ENCODE measurements at places on chromosomes 7 and 10.

DNA sequence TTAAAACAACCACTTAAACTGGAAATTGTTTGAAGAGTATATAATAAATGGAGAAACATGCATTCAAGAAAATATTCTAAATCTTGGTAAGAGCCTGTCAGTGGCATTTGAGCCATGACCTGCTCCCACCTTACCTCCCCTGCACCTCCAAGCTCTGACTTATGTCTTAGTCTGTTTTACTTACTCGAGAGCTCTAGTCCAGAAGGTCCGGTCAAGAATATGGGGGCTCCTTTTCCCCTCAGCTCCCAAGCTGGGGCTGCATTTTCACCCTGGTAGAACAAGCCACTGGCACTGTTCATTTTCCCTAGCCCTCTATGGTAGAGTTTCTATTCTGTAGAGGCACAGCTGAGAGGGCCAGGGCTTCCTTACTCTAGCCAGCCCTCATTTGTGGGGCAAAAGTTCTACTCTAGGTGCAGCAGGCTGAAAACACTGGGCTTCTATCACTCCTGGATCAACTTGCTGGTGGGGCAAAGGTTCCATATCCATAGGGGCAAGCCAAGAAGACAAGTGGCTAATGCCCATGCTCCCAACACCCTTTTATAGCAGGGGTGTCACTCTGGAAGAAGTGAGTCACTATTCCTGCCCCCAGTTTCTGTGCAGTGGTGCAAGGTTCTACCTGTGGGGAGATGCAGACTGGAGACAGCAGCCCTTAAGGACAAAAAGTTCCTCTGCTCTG lies 40.6 kb downstream of the ZNF438 start:
- no peak for DNase-seq

DNA sequence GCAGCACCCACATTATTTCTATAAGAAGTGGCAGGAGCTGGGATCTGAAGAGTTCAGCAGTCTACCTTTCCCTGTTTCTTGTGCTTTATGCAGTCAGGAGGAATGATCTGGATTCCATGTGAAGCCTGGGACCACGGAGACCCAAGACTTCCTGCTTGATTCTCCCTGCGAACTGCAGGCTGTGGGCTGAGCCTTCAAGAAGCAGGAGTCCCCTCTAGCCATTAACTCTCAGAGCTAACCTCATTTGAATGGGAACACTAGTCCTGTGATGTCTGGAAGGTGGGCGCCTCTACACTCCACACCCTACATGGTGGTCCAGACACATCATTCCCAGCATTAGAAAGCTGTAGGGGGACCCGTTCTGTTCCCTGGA lies 874 bp upstream of the RBP3 start:
- no peak for DNase-seq

GRCh38 chr10:44069573-44069972 lies 315.3 kb downstream of the CXCL12 start:
- DNase-seq = no peak

- no peak for DNase-seq
Observed at GRCh38 chr7:99628471-99629465, 12.0 kb downstream of the ZSCAN25 start.

GRCh38 chr7:68622500-68622899 lies 975.8 kb upstream of the AUTS2 start:
- DNase-seq = no peak

DNA sequence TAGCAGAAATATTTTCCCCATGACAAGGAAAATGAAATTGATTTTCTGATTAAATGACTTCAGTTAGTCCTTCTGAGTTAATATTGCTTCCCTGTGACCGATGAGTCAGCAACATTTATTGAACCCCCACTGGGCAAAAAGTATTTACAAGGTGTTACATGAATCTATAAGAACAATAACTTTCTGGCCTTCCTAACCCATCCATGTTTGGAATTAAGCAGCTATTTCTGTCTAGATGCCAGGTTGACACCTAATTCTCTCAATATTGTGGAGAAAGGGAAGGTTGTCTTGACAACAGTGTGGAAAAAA lies 112.9 kb upstream of the JAZF1 start:
- DNase-seq = no peak

GRCh38 chr7:52539414-52539813 lies 496.0 kb upstream of the POM121L12 start:
- no peak for DNase-seq

DNA sequence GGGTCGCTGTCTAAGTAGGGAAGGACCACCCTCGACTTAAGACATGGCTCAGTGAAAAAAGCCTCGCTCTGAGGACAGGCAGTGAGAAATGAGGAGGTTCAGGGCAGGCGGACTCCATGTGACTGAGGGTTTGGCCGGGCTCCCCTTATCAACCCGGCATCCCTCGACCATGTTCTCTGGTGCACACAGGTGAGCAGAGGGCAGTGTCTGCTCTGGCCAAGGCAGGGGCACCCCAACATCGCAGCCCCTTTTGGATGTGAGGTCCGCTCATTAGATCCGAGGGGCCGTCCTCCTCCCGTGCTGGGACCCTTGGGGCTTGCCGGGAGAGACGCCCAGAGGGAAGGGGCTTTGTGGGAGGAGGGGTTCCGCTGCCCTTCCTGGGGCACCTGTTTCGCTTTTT lies 475.1 kb downstream of the DNAJB6 start:
- DNase-seq = no peak

- no peak for DNase-seq
Observed at GRCh38 chr7:13139436-13139835, 452.0 kb downstream of the ARL4A start.

- no peak for DNase-seq
Observed at GRCh38 chr7:130899638-130900401, 165.8 kb upstream of the KLF14 start.

GRCh38 chr7:2031451-2031845 lies 201.3 kb downstream of the MAD1L1 start:
- DNase-seq = no peak

DNA sequence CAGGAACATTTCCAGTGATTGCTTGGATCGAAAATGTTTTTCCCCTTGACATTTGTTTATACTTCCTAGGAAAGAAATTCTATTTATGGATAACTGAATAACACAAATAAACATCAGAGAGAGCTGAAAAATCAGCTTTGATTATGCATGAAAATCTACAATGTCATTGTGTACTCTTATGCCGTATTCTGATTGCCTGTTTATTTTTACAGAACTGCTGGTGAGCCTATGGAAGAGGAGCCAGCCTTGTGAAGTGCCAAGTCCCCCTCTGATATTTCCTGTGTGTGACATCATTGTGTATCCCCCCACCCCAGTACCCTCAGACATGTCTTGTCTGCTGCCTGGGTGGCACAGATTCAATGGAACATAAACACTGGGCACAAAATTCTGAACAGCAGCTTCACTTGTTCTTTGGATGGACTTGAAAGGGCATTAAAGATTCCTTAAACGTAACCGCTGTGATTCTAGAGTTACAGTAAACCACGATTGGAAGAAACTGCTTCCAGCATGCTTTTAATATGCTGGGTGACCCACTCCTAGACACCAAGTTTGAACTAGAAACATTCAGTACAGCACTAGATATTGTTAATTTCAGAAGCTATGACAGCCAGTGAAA lies 121.5 kb downstream of the TWIST1 start:
- no peak for DNase-seq

DNA sequence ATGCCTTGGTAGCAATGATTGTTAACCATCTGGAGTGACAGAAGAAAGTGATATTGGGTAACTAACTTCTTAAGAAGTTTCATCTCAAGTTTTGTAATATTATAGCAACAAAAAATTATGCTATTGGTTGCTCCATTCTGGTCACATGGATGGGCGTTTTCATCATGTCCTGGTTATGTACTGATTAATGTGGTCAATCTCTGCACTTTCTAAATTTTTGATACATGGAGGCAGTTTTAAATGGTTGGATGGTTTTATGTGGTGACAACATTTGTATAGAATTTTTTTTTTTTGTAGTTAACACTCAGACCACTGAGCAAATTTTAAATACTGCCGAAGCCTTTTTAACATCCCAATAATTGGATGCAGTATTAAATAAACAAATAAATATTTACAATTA lies 55.2 kb upstream of the CCAR1 start:
- DNase-seq = no peak

DNA sequence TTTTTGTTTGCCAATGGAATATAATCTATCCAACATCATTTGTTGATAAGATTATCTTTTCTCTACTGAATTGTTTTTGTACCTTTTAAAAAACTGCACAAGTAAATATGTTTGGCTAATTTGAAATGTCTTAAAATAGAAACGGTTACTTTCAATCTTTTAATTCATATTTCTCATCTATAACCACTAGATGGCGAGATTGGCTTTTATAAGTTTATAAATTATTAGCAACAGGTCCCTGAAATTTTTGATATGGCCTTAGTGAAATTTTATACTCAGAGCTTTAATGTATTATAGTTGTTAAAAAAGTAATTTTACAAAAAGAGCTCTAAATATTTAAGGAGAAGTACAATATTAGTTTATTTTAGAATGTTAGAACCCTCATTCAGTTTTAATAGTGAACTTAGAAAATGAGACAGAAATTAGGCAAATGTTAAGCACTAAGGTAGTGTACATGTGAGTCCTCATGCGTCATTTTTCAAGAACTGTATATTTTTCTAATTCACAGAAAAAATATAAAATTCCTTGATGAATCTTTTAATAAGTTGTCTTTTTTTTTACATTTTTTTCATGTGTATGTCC lies 592.5 kb downstream of the ARL4A start:
- no peak for DNase-seq

GRCh38 chr7:6160191-6160623 lies 112.2 kb downstream of the CYTH3 start:
- no peak for DNase-seq

- DNase-seq = no peak
Observed at GRCh38 chr10:8050556-8051108, 3.9 kb upstream of the GATA3 start.

DNA sequence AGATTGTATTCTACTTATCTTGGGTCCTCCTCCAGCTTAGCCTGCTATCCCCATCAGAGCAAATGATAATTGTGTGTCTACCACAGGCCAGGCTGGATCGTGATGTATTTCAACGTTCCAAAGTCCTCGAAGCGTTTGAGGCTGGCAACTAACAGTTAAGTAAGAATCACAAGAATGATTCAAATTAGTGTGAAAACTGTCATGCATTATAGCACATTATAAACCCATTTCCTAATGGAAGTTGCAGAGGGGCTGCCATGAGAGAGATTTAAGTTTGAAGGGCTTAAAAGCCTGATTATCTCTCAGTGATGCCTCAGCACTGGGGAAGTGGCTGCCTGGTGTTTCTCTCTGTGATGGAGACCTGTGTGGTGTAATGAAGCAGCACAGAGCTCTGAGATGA lies 119.1 kb downstream of the FRMD4A start:
- DNase-seq = no peak

DNA sequence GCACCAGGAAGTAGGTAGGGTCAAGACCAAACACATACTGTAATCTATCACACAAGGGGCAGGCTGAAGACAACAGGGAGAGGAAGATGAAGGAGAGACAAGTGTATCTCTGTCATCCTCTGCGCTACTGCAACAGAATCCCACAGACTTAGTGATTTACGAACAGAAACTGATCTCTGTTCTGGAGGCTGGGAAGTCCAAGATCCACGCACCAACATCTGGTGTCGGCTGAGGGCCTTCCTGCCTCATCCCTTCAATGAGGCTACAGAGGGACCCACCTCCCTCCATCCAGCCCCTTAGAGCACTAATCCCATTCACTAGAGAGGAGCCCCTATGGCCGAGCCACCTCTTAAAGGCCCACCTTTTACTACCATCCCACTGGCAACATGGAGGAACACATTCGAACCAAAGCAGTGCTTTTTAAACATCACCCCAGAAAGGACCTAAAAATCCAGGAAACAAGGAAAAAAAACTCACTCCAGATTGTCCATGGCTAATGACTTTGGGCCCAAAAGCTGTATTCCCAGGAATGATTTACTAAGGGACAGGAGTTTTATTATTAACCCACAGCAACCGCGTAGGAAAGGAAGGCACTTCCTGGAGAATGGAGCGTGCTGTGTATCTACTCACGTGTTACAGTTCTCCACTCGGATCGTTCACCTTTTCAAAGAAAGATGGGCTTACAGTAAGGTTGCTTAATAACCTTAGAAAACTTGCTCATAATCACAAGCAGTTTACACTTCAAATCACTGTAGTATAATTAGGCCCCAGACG lies 4.2 kb downstream of the BNIP3 start:
- DNase-seq = no peak

DNA sequence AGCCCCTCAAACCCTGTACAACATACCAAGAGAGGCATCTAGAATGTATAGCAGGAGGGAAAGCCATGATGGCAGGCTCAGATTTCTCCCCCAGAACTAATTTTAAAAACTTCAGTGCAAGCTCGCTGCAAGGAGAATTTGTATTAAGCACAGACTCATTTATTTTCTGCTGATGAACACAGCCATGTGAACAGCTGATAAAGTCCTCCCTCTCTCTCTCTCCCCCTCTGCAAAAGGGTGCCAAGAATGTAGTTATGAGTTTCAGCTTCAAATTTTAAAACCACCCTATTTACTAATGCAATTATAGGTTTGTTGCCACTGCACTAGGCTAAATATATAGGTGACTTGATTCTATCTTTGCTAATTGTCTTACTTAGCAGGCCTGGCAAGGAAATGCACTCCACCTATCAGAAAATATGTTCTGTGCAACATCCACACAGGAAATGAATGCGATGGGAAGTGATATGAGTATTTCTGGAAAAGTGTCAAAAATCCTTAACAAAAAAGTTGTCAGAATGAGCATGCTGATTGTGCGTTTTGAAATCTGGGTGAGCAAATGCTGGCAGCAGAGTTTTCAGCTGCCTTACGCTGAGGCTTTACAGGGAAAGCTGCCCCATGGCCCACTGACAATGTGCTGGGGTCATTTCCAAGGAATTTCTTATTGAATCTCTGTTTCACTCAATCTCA lies 43.4 kb upstream of the GHITM start:
- DNase-seq = no peak

- no peak for DNase-seq
Observed at GRCh38 chr10:106380706-106381105, 783.8 kb downstream of the SORCS1 start.

GRCh38 chr7:94897541-94897940 lies 9.9 kb upstream of the PPP1R9A start:
- no peak for DNase-seq

DNA sequence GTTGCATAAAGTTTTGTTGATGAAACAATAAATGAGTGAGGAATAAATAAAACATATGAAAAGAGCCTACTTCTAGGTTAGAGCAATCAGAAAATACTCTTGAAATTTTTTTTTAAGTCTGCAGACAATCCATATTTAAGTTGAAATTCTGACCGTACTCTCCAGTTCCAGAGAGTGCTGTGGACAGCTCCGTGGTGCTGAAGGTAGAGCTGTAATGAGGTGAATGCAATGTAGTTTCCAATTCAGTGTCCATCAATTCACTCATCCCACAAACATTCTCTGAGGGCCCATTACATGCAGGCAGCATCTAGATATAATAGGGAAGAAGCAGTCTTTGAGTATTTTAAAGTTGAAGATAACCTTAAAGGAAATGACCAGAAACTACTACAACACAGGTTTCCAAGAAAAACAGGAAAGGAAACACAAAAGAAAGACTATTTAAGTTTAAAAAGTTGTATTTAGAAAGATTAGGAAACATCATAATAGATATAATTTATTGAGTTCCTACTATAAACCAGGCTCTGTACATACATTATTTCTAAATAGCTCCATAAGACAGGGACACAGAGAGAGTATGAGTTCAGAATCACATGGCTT lies 44.0 kb upstream of the CRTAC1 start:
- no peak for DNase-seq
